ENCODE measurements at places on chromosomes 16 and 17.

DNA sequence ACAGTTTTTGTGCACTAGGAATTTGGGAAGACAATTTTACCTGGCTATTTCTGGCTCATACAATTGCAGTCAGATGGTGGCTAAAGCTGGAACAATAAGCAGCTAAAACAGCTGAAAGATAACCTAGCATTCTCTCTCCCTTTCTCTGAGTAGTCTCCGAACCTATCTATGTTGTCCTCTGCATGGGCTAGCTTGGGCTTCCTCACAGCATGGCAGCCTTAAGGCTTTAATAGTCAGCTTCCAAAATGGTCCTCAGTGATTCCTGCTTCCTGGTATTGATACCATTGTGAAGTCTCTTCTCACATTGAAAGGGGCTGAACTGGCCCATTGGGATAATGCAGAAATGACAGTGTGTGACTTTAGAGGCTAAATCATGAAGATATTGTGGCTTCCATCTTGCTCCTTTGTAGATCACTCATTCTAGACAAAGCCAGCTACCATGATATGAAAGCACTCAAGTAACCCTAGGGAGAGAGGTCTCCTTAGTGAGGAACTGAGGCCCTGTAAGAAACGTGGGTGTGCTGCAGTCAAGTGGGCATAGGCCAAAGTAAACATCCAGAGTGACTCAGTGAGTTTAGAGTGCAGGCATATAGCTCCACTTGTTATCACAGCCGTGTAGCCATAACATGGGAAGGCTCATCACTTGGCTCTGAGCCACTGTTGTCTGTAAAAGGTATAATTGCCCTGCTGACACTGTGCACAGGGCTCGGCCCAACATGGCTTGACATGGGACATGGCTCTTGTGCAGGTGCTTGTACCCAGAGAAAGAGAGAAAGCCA lies 5.5 kb upstream of the VKORC1 start:
- DNase-seq: no peak

GRCh38 chr16:30748634-30749445 lies 615 bp downstream of the PHKG2 start:
- DNase-seq: no peak

- DNase-seq: no peak
Measured at GRCh38 chr17:19723964-19724363, 7.6 kb upstream of the SLC47A2 start.

DNA sequence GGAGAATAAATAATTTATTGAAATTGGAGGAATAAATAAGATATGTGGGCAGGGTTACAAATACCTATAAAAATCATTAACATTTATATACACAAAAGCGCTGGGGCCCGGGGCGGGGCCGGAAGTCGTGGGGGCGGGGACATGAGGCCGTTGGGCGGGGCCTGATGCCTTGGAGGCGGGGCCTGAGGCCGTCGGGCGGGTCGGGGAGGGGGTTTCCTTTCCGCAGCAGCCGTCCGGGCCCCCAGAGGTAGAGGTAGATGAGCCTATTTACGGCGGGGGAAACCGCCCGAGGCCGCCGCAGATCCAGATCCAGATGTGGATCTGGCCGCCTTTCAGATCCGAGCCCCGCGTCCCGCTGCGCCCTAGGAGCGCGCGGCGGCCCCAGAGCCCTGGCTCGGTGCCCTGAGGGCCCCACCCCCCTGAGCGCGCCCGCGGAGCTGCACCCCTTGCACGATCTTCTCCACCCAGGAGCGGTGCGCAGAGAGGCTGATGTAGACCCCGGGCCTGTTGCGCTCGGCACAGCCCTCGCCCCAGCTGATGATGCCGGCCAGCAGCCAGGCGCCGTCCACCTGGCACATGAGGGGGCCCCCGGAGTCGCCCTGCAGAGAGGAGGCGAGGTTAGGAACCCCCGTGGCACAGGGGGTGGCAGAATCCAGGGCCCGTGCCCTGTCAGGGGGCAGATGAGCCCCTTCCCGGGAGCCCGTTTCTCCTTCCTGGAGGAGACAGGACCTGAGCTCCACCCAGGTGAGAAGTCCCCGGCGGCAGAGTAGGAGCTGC lies 5.1 kb downstream of the PRSS22 start:
- no peak for DNase-seq

- no peak for DNase-seq
Measured at GRCh38 chr16:58013201-58013956, 12.2 kb downstream of the USB1 start.

DNA sequence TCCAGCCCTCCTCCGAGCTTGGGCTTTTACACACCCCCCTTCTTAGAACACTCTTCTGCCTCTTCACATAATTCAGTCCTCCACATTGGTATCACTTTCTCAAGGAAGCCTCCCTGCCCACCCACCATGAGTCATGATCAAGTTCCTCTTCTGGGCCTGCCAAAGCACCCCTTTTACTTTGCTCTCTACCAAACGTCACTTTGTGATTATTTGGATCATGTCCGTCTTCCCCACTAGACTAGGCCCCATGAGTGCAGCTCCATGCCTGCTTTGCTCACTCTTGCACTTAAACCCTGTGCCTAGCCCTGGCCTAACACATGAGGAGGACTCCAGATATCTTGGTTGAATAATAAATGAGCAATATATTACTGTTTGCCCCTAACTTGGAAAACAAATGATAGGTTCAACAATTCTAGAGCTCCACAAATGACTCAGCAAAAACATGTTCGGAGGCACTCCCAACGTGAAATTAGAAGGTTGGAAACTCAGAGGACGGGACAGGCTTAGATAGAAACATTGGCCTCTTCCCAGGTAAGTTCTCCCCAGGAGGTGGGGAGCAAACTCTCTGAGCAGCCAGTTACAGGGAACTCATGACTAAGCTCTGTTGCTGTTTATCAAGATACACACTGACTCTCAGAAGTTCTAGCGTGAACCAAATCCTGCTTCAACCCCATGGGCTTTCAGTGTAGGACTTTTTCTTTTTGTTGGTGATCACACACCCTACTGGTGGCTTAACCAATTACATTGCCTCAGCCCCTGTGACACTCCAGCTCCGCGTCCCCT lies 28.3 kb downstream of the G6PC1 start:
- peak; percentile 36 for DNase-seq
